ENCODE measurements at places on chromosomes 4 and X.

GRCh38 chr4:4555916-4556315 lies 14.1 kb upstream of the STX18 start:
- no peak for DNase-seq

GRCh38 chrX:101359966-101360365 lies 11.4 kb upstream of the TIMM8A start:
- DNase-seq: no peak

- no peak for DNase-seq
These were observed 21.1 kb downstream of the PPP2R2C start for GRCh38 chr4:6451309-6451708.

- no peak for DNase-seq
These were observed 116.3 kb downstream of the EFNB1 start for GRCh38 chrX:68945081-68945602.

- no peak for DNase-seq
These were observed 55.9 kb downstream of the EIF4E start for GRCh38 chr4:98873059-98873458.

DNA sequence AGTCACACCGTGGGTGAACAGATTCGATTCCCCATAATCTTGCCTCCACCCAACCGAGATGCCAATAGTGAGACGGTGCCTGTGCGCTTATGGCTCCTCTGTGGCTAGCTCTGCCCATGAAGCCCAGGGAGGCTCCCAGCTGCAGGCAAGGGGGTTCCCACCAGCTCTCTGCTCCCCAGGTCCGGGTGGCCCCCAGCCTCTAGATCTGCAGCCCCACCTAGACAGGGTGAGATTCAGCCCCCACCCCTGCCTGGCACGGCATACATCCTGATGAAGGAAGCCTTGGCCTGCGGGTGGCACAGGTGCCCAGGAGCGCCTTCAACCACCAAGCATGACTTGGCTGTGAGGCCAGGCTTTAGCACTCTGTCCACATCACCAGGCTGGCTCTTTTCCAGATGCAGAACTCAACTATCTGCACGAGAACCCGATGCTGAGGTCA lies 40.6 kb downstream of the WDR1 start:
- no peak for DNase-seq

DNA sequence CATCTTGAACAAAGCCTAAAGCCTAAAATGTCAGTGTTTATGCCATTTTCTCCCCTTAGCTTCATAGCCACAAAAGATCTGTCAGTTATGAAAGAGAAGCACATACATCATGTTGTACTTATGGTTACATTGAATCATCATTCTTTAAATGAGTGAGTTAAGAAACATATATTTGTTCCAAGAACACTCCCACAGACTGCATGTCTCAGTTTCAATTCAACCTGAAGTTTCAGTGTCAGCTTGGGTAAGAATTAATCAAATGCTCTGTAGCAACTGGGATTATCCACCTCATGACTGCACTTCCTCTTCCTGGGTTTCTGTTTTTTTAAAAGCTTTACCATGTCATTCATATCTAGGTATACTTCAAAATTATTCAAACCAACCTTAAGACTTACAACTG lies 3.9 kb upstream of the TMPRSS11B start:
- no peak for DNase-seq

DNA sequence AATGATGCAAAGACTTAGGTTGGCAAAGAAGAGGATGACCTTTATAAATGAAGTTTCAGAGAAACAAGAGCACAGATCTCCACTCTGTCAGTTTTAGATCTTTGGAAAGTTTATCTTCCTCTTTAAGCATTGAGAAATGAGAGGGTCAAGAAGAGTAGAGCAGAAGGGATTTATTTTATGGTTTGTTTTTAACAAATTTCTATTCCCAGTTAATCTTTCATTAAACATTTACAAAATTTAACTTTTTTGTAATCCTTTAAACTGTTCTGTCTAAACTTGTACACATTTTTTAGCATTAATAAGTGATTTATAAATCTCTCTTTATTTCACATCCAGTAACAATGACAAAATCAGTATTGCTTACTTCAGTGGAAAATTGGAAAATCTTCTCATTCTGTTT lies 875.0 kb upstream of the IGFBP7 start:
- no peak for DNase-seq

DNA sequence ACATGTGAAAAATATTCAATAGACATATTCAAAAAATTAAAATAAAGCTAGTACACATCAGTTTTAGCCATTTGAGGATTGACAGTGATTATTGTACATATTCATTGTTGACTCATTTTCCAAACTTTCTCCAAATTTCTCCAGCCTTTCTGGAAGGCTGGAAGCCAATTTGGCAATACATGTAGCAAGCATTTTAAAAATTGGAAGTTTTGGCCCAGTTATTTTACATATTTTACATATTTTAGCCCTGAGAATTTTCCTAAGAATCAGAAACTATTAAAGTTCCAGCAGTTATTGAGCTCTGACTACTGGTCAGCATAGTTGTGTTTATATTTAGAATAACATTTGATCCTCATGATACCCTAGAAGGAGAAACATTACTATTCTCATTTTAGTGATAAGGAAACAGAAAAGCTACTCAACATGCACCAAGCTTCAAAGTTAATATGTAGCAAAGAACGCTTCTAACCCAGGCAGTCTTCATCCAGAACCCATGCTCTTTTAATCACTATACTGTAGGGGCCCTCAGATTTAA lies 3.2 kb downstream of the CABS1 start:
- no peak for DNase-seq

- no peak for DNase-seq
These were observed 451.5 kb downstream of the PCDH11X start for GRCh38 chrX:92230628-92231027.

DNA sequence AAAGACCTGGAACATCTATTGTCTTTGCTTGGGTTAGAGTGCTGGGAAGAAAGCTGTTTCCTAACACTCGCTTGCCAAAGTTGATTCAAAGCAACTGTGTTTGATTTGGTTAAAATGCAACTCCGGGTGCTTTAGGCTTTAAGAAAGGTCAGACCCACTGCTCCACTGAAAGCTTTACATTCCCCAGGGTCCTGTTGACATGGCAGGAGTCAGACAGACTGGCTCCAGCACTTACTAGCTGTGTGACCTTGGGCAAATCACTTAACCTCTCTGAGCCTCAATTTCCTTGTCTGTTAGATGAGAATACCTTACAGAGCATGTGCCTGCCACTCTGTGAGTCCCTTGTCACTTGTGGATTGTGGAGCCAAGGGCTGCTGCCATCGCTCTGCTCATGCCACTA lies 39.0 kb downstream of the DGKK start:
- DNase-seq: no peak

DNA sequence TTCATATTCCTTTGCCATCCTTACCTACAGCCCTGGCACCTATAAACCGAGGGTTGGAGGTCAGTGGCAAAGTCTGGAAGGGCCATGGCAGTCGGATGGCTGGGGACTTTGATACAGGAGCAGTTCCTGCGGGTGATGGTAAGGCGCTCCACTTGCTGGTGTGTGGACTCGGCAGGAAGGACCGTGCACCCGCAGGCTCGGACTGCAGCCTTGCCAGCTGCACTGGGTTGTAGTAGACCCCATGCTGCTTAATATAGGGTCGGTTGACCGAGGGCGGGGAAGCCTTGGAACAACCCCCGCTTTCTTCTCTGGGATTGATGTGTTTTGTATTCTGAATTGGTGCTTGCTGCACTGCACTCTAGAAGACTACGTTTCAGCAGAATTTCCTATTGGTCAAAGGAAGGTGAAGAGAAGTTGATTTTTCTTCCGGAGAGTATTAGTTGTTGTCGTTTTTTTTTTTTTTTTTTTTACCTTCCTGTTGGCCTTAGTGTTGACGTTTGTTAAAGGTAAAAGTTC lies 638 bp downstream of the BLTP1 start:
- DNase-seq: peak; percentile 41

DNA sequence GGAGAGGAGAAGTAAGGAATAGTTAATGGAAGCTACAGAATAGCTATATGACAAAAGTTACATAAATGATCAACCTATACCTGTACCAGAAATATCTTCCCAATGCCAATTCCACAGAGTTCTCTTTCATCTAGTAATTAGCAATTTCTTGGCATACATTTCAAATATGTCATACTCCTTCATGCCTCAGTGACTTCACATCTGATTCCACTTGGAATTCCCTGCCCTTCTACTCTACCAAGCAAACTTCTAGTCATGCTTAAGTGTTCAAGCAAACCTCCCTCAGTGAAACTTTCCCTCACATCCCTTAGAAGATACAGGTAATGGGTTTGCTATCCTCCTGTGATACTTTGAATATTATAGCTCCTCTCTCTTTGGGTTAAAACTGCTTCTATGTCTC lies 127.1 kb downstream of the KLHL13 start:
- no peak for DNase-seq

GRCh38 chr4:1666391-1666790 lies 17.7 kb downstream of the FAM53A start:
- no peak for DNase-seq

DNA sequence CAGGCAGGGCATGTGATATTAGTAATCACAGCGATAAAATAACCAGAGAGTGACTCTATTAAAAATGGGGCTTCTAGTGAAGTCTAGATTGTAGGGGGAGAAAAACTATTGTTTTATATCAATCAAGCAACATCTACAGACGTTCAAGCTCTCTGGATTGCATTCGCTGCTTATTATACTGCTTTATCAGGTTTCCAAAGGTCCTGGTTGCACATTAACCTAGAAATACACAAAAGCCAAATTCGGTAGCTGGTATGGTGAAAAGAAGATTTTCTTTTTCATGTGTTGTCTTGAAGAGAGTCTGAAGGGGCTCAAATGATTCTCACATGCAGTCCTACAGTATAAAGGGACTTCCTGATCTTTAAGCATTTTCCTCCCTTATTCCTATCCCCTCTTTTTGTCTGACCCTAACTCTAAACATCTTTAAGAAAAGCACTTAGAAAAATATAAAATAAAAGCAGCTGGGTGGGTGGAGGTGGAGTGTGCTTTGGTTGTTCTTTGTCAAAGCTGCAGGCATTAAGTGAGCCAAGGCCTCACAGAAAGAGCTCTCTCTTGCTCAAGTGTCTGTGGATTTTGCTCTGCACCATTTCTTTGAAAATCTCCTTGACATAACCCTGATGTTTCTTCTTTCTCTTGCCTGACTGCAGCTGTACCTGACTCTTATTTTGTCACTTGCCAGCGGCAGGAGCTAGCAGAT lies 46.1 kb downstream of the MID1IP1 start:
- no peak for DNase-seq

DNA sequence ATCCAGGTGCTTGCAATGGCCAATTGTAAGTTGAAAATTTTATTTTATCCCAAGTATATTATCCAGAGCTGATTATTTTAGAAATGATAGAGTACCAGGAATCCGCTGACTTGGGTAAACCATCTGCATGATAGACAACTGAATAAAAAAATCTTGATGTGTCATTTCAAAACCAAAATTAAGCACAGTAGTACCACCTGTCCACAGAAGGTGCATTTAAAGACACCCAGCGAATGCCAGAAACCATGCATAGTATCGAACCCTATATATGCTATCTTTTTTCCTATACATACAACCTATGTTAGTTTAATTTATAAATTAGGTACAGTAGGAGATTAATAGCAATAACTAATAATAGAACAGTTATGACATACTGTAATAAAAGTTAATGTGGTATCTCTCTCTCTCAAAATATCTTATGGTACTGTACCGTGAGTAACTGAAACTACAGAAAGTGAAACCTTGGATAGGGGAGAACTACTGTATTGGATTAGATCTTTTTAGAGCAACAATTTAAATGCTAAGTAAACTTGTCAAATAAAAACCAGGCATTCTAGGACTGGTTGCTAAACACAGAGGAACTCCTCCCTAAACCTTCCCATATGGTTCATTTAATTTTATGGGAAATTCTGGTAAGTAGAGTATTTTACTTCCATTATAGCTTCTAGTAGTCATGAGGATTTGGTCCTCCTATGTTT lies 6.2 kb downstream of the NEIL3 start:
- DNase-seq: peak; percentile 32

GRCh38 chr4:162849937-162850336 lies 316.8 kb downstream of the NAF1 start:
- no peak for DNase-seq

GRCh38 chrX:153874366-153875125 lies 11.4 kb downstream of the L1CAM start:
- DNase-seq: no peak

DNA sequence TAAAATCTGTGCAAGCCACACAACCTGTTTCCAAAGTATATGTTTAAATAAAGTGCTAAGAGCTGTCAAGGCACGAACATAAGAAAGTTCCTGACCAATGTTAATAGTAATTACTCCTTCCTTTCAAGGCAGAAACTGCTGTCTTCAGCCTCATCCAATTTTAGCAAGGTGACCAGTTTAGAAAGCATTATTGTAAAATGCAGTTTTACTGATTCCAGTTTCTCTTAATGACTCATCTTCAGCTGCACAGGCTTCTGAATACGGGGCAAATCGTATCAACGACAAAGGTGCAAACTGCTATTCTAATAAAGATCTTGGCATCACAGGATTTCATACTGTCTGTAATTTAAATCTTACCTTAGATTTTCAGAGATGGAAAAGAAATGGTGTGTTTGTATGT lies 87.5 kb downstream of the PPP3CA start:
- DNase-seq: no peak

GRCh38 chr4:36308150-36308549 lies 26.7 kb downstream of the DTHD1 start:
- DNase-seq: no peak

- DNase-seq: no peak
These were observed 33.4 kb upstream of the KLHL34 start for GRCh38 chrX:21691512-21692018.

- no peak for DNase-seq
These were observed 82.8 kb downstream of the PPP4R3C start for GRCh38 chrX:27380163-27380845.

- DNase-seq: no peak
These were observed 171.4 kb upstream of the ANXA3 start for GRCh38 chr4:78379991-78380729.

- DNase-seq: no peak
These were observed 13.9 kb downstream of the MAMLD1 start for GRCh38 chrX:150377005-150377404.

GRCh38 chr4:179751669-179752068 lies 2309.4 kb upstream of the AGA start:
- DNase-seq: no peak

DNA sequence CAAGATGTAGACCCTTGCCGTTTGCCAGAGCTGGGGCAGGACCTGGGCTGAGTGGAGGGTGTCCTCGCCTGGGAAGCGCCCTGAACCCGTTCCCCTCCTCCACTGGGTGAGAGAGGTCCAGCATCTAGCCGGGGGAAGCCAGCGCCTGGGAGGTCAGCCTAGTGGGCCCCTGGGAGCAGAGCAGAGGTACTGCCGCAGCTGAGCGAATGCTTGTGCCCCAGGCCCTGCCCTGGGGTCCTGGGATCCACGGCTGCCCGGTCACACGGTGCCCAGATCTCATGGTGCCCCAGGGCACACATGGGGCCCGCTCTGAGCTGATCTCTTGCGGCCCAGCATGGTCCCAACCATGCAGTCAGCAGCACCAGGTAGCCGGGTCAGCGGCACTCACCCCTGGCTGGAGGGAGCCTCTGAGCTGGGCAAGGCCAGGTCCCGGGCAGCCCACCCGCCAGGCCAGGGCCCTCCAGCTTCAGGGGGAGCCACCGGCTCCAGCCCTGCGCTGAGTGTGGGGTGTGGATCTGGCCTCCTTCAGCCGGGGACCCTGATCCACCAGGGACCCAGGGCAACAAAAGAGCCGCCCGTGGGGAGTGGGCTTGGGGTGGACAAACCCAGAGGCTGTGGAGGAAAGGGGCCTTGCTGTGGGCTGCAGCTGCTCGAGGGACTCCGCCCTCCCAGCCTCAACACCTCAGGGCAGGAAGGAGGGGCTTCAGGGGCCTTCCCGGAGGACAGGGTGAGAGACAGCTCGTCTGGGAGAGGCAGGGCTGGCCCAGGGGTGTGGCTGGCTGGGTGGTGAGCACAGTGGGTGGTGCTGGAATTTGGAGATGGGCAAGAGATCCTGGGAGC lies 4.1 kb upstream of the CPLX1 start:
- no peak for DNase-seq

- no peak for DNase-seq
These were observed 102.5 kb downstream of the DDIT4L start for GRCh38 chr4:100087743-100088142.

All from CD4-positive, alpha-beta T cell treated with Interleukin-17A for 1 hour (primary cell).